ENCODE measurements at places on chromosomes 2 and 18.

DNA sequence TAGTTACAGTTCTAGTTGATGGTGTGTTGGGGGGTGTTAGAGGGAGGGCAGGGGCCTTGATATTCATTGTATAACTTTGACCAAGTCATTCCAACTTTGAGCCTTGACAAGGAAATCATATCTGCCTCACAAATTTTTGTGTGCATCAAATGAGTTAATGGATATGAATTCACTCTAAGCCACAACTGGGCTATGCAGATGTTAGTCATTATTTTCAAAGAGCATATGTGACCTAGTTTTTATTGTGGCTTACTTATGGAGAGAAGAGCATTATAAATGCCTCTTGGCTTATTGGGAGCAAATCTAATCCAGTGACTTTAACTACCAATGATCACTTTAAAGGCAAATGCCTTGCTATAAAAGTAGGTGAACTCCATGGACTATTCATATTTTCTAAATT lies 250.2 kb downstream of the LPIN1 start:
- DNase-seq = no peak

DNA sequence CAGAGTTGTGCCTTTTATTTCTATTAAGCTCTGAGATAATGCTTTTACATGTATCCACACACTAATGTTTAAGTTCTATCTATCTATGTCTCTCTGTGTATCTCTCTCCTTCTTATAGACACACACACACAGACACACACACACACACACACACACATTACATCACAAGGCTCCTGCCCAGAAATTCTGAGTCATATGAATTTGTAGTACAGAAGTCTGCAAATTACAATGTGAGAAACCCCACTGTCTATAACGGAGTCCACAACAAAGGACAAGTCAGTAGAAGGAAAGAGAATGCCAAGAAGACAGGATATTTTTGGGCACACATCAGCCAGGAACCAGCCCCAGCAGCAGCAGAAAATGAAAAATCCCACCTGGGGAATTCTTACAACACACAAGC lies 142.4 kb downstream of the EN1 start:
- DNase-seq = no peak

GRCh38 chr2:165164201-165164600 lies 39.6 kb downstream of the SCN3A start:
- DNase-seq = no peak

DNA sequence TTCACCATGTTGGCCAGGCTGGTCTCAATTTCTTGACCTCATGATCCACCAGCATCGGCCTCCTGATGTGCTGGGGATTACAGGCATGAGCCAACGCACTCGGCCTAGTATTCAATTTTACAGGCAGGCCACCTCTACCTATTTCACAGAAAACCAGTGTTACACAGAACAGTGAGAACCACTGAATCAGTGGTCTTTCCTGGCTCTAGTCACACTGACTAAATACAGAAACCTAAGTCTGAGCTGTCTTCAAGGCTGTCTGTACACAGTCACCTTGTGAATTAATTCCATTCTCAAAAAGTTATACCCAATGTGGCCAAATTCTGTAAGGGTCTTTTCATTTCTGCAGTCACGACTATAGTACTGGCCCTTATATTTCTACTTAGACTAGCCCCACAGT lies 3.5 kb downstream of the RNF149 start:
- no peak for DNase-seq

- DNase-seq = no peak
Observed at GRCh38 chr2:863732-864450, 86.8 kb upstream of the SNTG2 start.

- DNase-seq = no peak
Observed at GRCh38 chr2:24594283-24594682, 103.2 kb downstream of the NCOA1 start.

DNA sequence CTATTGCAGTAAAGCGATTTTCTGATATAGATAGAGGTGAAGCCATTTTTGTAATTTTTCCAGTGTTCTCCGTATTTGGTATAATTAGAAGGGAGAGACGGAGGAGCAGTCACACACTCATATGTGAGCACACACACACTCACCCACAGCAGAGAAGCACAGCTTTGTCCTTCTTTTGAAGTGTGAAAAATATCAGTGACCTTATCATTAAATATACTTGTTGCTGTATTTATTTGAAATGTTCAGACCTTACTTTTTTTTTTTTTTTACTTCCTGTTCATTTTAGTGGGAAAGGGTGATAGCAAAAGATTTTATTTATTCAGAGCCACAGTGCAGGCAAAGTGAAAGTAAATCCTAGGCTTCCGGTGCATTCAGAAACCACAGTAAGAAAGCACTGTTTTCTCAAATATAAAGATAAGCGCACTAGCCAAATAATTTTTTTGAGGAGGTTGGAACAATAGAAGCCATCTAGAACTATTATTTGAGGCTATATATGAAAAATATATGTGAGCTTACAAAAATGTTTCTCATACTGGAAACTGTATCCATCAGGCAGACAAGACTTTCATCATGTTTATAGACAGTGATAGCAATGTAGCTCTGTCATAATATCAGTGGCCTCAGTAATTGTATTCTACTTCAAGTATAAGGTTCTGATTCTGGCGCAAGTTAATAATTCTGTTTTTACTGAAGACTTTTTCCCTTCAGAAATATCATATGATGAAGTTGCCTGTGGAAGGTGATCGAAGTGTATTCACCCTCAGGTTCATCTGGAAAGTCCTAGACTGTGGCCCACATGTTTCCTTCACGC lies 37.2 kb downstream of the TSHZ1 start:
- DNase-seq = no peak

- no peak for DNase-seq
Observed at GRCh38 chr18:62716619-62717168, 1.4 kb downstream of the PHLPP1 start.

GRCh38 chr2:8615252-8615575 lies 66.6 kb upstream of the ID2 start:
- DNase-seq = no peak

DNA sequence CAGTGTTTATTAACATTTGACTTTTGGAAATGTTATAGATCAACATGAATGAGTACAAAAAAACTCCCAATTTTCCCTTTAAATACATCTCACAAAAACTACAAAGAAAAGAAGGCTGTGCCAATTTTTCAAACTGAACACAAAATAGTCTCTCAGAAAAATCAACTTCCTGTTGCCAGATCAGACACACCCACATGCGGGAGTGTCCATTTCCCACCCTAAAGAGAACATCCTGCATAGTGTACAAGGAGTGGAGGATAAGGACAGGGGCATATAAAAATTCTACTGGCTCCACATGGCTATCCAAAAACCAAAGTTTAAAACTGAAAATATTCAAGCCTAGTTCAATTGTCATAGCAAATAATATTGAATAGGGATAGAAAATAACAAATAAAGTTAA lies 165.3 kb downstream of the ATAD2B start:
- DNase-seq = no peak

GRCh38 chr2:182230561-182230960 lies 196.3 kb downstream of the PDE1A start:
- no peak for DNase-seq

- DNase-seq = no peak
Observed at GRCh38 chr2:75186821-75187220, 12.5 kb downstream of the TACR1 start.

DNA sequence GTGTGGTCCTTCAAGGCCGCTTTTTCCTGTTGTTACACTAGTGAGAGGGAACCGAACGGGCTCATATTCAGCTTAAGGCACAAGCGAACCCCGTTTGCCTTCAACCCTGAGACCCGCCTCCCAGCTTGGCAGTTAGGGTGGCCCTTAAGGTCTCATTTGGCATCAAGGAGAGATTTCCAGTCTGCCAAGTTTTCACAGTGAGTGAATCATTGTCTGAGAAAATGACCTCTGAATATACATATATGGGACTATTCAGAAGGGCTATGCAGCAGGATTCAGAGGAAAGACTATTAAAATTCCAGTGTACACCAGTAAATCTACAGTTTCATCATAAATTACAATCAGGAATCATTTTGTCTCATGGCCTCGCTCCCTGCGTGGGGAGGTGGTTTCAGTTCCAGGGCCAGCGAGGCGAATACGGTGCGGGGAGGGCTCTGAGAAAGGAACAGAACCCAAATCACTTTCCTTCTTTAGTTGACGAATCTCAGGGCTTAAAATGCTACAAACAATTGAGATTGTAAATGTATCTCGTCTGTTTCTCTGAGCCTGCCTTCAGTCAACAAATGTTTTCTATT lies 231.4 kb downstream of the FAM210A start:
- DNase-seq = no peak

- DNase-seq = no peak
Observed at GRCh38 chr2:195304310-195304709, 352.7 kb upstream of the SLC39A10 start.

- DNase-seq = no peak
Observed at GRCh38 chr2:80501874-80502624, 197.5 kb upstream of the LRRTM1 start.

- no peak for DNase-seq
Observed at GRCh38 chr2:104091894-104092293, 762.0 kb upstream of the POU3F3 start.

DNA sequence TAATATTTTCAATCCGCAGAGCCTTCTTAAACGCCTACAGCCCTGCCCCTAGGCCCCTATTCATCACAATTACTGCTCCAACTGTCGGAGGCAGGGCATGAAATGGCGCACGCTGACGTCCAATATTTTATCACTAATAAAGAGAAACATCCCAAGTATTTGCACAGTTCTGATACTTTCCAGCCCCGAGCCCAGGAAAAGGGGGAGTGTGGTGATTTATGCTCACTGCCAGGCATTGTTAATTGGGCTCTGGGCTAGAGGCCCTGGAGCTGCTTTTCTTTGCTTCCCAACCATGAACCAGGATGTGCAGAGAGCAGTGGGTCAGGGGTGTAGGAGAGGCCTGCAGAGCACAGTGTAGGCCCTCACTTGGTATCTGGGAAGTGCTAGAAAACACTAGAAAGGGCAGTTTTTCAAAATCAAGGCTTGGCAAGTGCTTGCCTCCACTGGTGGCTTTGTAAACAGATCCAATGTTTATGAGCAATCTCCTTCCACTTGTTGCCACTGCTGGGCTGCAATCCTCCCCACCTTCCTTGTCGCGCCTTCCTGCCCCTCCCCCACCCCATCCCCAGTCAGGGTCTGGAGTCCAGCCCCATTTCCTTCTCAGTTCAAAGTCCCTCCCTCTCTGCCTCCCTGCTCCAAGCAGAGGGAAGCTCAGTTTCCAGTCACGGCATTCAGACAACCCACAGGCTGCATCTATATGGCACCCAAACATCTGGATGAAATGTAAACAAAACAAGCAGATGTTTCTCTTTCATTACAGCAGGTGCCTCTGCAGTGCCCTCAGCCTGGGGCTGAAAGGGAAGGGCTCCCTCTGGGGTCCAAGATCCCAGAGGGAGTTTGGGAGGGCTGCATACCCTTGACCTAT lies 83.9 kb upstream of the PKDCC start:
- no peak for DNase-seq

DNA sequence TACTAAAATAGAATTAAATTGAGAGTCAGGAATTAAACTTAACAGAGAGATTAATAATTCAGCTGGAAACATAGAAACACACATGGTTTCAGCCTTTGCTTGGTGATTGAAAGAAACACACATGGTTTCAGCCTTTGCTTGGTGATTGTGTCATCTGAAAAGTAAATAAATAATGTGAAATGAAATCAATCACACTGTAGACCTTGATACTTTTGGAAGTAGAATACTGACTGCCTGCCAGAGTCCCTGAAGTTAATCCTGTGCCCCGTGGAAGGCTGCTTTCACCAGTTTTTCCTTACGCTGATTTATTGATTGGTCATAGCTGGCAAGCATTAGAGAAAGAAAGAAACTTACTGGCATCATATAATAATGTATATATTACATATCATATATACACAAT lies 1252.7 kb upstream of the FAM98A start:
- no peak for DNase-seq

DNA sequence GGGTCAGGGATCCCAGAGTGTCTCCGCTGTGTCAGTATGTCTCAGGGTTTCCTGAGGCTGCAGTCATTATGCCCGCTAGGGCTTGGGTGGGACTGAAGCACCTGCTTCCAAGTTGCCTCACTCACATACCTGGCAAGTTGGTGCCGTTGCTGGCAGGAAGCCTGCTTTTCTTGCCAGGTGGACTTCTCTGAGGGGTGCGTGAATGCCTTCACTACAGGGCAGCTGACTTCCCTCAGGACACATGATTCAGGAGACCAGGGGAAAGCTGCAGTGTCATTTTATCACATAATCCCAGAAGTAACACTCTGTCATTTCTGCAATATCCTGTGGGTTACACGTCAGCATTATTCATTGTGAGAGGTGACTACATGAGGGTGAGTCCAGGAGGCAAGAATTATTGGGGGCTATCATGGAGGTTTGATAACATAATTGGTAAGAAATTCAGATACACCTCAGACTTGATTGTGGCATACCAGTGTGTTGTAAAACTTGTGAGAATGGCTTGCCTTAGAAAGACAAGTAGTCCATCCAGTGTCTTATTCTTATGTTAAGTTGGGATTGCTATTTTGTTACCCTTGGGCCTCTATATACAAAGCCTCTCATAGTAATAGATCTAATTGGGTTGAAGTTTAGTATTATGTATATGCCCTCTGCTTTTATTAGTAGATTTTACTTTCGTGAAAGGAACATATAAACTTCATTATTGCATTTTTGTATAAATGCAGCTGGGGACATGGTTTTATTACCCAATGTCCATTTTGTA lies 44.1 kb downstream of the NEDD4L start:
- DNase-seq = no peak

GRCh38 chr2:157489983-157490382 lies 46.1 kb upstream of the CYTIP start:
- DNase-seq = no peak

DNA sequence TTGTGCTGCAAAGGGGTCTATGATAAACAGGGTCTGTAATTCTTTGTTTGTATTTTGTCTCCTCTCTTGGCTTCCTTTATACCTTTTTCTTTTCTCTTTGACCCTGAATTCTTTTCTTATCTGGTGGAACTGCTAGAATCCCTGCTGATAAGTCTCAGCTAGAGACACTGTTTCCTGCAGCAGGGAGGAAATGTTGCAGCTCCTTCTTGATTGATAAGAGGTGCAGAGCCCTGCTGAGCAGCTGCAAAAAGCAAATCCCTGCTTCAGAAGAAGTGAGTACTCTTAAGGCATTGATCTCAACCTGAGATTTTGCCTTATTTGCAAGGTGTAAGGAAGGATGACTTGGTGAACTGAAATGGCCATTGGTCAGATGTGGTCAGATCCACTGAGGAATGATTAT lies 167.8 kb downstream of the NUP35 start:
- no peak for DNase-seq

GRCh38 chr18:75207310-75208154 lies 1.4 kb downstream of the PTGR3 start:
- DNase-seq = no peak

DNA sequence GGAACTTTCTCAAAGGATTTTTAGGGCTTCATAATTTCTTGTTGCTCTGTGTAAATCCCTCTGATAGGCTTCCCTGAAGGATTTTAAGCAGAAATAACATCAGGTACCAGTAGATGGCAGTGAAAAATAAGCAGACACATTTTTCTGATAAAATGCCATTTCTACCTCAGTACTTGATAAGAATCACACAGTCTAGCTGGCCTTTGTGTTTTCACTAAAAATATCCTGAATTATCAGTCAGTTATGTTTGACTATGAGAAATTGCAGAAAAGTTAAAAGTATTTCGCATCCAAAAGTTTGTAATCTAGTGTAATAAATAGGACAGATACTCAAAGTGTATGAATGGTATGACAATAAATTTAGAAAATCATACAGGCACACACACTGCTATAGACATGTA lies 68.7 kb downstream of the DNAJC10 start:
- DNase-seq = no peak
